ENCODE measurements at places on chromosomes 6 and 20.

GRCh38 chr20:671252-672030, 4.2 kb downstream of the SCRT2 start:
- no peak for DNase-seq

- DNase-seq, result no peak
These were observed at the start of gene SMOC2 for GRCh38 chr6:168440520-168441433. Gene SMOC2 (plus strand): TSS chr6:168441184. CDS start chr6:168441371, 187 bp downstream.

- DNase-seq, result no peak
These were observed 512.1 kb downstream of the QKI start for GRCh38 chr6:163926642-163927041.

GRCh38 chr6:72271531-72271930, 350.3 kb upstream of the KCNQ5 start:
- DNase-seq, result no peak

GRCh38 chr6:107704347-107705013, 119.6 kb downstream of the SCML4 start:
- peak; percentile 39 for DNase-seq

DNA sequence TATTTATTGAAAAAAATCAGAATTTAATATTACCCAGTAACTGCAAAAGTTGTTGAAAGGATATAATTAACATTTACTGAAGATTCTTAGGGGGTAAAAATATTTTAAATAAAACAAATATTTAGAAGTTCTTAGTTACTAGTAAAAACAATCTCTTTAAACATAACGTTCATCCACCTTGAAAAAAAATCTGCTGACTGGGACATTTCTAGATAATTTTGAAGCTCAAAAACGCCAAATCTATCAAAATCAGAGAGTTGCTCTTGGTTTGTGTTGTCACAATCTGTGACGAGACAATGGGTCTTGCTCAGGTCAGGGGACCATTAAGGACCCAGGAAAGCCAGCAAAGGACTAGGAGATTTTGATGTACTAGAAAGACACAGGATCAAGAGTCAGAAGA, 177.0 kb downstream of the BACH2 start:
- no peak for DNase-seq

DNA sequence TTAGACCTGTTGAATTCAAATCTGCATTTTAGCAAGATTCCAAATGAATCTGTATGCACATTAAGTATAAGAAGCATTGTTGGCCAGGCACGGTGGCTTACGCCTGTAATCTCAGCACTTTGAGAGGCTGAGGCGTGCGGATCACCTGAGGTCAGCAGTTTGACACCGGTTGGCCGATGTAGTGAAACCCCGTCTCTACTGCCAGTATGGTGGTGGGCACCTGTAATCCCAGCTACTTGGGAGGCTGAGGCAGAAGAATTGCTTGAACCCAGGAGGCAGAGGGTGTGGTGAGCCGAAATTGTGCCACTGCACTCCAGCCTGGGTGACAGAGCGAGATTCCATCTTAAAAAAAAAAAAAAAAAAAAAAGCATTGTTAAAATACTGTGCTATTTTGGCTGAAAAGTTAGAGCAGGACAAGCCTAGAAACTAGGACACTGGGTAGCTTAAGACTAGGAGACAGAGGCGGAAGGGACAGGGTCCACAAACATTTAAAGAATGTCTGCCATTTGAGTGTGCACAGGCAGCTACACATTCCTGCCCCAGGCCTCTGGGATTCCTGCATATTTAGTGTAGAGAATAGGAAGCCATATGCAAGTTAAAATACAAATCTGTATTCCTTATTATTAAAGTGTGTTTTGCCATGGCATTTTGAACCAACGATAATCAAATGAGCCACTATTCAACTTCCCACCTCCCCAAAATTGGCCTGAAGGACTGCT, 45.1 kb upstream of the EEF1A1 start:
- no peak for DNase-seq

GRCh38 chr6:135006386-135006914, 48.2 kb downstream of the HBS1L start:
- no peak for DNase-seq

GRCh38 chr6:82179415-82179814, 68.1 kb downstream of the IBTK start:
- DNase-seq, result no peak

DNA sequence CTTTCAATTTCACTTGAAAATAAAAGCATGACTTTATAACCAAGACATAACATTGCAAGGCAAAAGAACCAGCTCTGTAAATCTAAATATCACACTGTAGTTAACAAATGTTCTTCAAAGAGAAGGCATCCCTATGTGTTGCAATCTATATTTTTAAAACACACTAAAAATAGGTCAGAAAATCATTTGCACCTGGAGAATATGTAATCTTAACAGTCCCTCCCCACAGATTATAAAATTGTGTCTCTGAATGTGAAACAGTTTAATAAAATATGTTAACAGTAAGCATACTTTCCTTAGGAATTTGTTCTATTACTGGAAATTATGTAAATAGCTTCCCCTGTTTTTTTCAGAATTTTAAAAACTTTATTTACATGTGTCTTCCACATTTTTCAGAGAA, 351.9 kb downstream of the COL12A1 start:
- no peak for DNase-seq

DNA sequence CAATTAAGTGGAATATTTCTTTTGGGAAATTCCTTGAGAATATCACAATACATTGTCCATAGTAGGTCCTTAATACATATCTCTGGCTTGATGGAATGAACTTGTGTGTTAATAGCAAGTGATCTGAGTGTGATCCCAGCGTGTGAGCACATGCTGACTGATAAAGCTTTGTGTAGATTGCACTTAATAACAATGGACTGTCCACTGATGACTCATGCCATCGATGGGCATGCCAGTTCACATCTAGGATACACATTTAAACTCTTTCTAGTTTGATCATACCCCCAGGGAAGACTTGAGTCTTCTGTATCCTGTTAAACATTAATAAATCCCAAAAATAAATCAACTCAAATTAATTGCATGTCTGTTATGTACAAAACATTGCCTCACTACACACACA, 454.3 kb upstream of the SPTLC3 start:
- no peak for DNase-seq

GRCh38 chr20:13422637-13423036, 201.6 kb downstream of the ISM1 start:
- no peak for DNase-seq

GRCh38 chr6:24931718-24932691, 3.8 kb downstream of the RIPOR2 start:
- DNase-seq, result no peak

- DNase-seq, result no peak
These were observed 327.8 kb upstream of the TBX18 start for GRCh38 chr6:85092226-85092625.

DNA sequence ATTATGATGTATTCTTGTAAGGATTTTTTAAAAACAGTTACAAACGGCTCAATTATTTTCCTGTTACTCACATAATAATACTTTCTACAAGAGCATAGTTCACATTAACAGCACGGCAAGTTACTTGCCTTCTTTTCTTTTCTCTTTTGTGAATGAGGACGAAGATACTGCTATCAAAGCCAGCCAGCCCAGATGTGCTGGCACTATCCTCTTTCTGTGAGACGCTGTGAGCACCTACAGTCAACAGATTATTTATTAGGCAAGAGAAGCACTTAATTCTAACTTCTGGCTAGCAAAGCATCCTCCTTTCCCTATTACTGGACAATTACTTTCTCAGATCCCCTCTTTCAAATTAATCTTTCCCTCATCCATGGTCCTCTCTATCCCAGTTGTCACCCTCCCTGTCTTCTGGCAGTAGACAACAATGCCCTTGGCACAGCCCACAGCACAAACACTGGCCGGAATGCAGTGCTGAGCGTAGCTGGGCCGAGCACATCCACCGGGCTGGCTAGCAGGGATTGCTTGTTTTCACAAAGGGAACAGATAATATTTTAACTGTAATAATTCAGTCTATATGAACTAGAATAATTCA, 262.1 kb downstream of the FOXC1 start:
- DNase-seq, result no peak

- no peak for DNase-seq
These were observed 62.6 kb downstream of the AK9 start for GRCh38 chr6:109628158-109629000.

DNA sequence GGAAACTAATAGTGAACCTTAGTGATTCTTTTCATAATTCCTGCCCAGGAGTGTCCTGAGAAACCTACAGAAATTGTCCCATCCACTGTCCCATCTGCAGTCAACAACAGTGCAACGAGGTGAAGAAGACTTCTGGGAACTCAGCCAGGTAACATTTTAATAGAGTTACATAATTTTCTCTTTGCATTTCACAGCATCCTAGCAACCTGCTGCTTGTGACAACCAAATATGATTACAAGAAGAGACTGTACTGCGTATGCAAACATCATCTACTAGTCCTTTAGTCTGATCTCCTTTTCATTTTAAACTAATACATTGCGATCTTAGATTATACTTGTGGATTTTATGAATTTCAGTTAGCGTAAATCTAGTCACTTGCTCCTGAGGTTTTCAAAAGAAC, 951.6 kb downstream of the TFAP2A start:
- DNase-seq, result no peak

GRCh38 chr6:14875481-14876063, 370.3 kb upstream of the JARID2 start:
- DNase-seq, result no peak

GRCh38 chr6:53358440-53359094, 9.8 kb upstream of the ELOVL5 start:
- no peak for DNase-seq

DNA sequence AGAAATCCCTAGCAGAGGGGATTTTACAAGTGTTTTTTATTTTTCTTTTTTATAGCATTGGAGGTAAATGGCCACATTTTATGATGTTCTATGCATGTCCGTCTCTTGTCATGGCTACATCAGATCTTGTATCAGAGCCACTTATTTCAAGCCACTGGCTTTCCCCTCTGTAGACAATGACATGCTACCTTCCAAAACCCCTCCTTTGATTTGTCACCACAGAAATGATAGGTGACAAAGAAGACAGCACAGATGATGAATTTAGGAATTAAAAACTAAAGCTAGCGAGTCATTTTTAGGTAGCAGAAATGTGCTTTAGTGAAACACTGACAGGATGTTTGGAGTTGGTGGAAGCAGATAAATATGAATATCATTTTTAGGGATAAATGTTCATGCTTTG, 20.8 kb downstream of the PLCB1 start:
- DNase-seq, result no peak

- DNase-seq, result no peak
These were observed 146.0 kb upstream of the AFDN start for GRCh38 chr6:167680605-167681149.

GRCh38 chr6:165663377-165663735, 315 bp upstream of the PDE10A start:
- DNase-seq, result no peak

GRCh38 chr6:106512968-106513574, 116.2 kb downstream of the RTN4IP1 start:
- DNase-seq, result no peak

- DNase-seq, result no peak
These were observed 6.2 kb upstream of the DEFB132 start for GRCh38 chr20:251354-251753.

DNA sequence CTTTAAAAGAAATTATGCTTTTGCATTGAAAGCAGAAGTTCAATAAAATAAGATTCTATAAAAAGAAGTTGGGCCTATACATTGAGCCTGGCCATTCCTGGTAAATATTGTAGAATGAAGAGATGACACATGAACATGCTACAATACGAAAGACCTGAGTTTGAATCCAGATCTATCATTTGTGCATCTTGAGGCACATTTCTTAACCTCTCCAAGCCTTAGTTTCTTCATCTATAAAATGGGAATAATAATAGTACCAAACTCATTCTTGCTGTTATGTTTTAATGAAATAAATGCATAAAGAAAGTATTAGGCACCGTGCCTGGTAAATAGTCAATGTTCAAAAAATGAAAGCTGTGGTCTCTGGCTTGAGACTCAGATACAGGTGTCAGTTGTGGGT, 76.9 kb upstream of the PHACTR2 start:
- no peak for DNase-seq

- no peak for DNase-seq
These were observed 363.4 kb upstream of the JARID2 start for GRCh38 chr6:14882394-14883026.

DNA sequence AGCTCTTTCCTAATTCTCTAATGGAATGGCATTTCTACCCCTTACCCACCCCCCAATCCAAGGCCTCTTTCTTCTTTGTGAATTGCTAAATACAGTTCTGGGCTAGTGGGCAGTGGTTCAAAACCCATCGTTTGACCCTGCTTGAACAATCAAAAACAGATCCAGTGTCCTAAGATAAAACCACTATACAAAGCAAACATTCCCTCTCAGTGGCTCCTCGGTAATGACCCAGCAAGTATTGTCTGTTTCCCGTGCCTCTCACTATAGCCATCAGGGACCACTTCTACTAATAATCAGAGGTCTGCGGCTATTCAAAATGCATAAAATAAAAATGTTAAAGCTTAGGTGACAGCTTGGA, 143.5 kb upstream of the AKAP12 start:
- DNase-seq, result no peak

DNA sequence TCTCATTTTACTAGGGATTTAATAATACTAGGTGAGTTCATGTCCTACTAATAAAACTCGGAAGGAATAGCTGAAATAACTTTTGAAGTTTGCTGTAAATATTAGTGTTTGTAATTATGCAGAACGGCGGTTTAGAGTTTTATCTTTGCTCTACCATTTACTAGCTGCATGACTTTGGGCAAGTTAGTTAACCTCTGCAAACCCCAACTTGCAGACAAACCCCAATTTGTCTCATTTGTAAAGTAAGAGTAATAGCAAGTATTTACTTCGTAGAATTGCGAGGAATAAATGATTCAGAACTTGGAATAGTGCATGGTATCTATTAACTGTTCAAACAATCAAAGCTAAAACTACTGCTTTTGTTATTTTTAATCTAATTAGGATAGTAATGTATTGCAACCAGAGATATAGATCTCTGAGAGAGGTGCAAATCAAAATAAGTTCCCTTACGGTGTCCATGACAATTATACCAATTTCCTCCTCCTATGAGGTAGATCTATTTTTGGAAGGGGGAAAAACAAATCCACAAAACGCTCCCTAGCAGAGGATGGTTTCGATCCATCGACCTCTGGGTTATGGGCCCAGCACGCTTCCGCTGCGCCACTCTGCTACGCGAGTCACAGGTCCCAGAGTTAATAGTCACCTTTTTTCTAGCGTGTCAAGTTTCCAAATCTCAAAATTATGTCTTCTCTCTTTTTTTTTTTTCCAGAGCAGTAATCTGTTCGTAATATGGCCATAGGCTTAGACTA, 35.1 kb upstream of the BTN3A2 start:
- peak; percentile 77 for DNase-seq

DNA sequence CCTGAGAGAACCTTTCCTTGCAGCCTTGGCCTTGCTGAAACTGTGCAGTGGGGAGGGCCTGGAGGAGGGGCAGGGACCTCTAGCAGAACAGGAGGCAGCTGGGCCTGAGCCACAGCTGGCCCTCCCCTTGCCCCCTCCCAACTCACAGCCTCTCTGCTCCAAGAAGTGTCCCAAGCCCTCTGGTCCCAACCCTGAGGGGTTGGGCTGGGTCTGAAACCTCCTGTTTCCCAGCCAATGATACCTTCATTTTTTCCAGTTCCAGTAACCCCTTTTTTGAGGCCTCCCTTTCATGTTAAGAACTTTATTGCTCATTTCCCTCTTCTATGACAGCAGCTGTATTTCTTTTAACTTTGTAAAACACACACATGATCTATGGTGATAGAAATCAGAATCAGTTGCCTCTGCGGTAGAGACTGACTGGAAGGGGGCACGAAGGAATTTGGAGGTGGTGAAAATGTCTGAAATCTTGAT, 17.9 kb upstream of the ARMC12 start:
- DNase-seq, result peak; percentile 50

Measured in hematopoietic multipotent progenitor cell (in vitro differentiated cells).